ENCODE measurements at places on chromosomes 12 and 14.

DNA sequence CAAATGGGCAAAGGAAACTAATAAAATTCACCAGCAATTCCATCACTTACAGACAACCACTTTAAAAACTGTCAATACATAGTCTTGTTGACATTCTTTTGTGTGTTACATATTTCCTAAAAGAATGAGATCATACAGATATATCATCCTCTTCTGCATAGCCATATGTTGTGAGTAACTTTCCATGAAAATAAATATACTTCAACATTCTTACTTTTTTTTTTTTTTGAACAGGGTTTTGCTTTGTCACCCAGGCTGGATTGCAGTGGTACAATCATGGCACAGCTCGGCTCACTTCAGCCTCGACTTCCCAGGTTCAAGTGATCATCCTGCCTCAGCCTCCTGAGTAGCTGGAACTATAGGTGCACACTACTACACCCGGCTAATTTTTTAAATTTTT lies 20.9 kb downstream of the ZC2HC1C start:
- no peak for DNase-seq

- DNase-seq, result no peak
Observed at GRCh38 chr12:101459642-101460346, 15.3 kb upstream of the SPIC start.

GRCh38 chr14:54727929-54728328 lies 161.0 kb downstream of the SAMD4A start:
- DNase-seq, result no peak

- DNase-seq, result no peak
Observed at GRCh38 chr12:77368379-77368778, 303.0 kb upstream of the E2F7 start.

DNA sequence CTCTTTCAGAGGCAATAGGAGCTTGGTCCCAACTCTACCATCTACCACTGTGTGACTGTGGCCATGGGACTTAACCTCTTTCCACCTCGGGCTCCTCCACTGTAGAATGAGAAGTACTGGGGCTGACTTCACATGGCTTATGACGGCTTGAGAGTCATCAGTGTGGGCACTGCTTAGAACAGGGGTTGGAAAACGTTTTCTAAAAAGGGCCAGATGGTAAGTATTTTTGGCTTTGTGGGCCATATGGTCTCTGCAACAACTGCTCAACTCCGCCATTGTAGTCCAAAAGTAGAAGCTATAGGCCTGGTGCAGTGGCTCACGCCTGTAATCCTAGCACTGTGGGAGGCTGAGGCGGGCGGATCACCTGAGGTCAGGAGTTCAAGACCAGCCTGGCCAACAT lies 69.2 kb upstream of the LTA4H start:
- DNase-seq, result no peak

DNA sequence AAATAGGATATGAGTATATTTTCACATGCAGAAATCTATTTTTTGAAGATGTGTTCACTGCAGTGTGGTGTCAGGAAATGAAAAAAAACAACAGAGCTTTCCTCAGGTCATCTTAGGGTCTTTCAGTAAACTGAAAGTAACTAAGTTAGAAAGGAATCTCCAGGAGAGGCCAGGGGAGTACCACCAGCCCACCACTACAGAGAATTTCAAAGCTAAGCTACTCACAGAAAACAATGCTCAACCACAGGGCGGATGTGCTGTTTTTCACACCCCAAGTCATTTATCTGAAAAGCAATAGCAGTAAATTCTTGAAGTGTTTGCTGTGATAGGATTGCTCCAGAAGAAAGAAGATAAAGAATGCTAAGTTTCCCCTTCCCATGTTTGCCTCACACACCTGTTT lies 79.0 kb downstream of the IFNG start:
- DNase-seq, result no peak

DNA sequence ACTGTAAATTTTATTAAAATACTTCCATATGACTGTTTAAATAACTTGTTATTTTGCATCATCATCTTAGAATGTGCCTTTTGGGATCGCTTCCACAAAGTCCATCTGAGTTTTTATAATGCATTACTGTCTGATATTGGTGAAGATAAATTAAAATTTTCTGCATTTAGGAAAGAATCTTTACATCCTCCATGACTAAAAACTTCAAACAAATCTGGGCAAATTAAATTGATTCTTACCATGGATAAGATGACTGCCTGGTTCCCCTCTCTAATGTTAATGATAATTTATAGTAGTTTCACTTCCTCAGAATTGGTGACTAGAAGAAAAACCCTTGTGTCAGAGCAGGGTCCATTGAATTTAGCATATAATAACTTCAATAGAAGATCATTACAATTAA lies 94.7 kb upstream of the SLC38A4 start:
- DNase-seq, result no peak

- no peak for DNase-seq
Observed at GRCh38 chr12:78392918-78393317, 471.7 kb upstream of the SYT1 start.

GRCh38 chr12:27780612-27781408 lies 774 bp upstream of the MANSC4 start:
- no peak for DNase-seq

- DNase-seq, result no peak
Observed at GRCh38 chr12:1851151-1851701, 30.9 kb downstream of the LRTM2 start.

- no peak for DNase-seq
Observed at GRCh38 chr12:11693601-11694000, 44.1 kb downstream of the ETV6 start.

All from ecto neural progenitor cell (in vitro differentiated cells).